ENCODE measurements at places on chromosomes 1 and 21.

- no peak for DNase-seq
Measured at GRCh38 chr1:41620365-41621169, 136.1 kb upstream of the EDN2 start.

DNA sequence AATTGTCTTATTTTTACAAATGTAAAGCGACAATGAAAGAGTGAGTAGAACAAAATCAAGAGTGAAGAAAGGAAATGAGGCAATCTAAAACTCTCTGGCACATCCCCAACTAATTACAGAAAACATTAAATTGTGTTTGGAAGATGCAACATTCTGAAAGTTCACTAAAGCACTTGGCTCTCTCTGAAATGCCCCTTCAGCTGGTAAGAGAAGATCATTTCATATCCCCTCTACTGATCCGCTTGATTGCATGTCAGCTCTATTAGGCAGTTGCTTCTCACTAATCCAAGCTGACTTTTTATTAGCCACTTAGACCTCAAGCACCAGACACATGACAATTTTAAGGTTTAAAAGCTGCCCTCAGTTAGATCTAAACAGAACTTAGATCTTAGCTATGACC lies 262.8 kb upstream of the PRMT6 start:
- DNase-seq = no peak

DNA sequence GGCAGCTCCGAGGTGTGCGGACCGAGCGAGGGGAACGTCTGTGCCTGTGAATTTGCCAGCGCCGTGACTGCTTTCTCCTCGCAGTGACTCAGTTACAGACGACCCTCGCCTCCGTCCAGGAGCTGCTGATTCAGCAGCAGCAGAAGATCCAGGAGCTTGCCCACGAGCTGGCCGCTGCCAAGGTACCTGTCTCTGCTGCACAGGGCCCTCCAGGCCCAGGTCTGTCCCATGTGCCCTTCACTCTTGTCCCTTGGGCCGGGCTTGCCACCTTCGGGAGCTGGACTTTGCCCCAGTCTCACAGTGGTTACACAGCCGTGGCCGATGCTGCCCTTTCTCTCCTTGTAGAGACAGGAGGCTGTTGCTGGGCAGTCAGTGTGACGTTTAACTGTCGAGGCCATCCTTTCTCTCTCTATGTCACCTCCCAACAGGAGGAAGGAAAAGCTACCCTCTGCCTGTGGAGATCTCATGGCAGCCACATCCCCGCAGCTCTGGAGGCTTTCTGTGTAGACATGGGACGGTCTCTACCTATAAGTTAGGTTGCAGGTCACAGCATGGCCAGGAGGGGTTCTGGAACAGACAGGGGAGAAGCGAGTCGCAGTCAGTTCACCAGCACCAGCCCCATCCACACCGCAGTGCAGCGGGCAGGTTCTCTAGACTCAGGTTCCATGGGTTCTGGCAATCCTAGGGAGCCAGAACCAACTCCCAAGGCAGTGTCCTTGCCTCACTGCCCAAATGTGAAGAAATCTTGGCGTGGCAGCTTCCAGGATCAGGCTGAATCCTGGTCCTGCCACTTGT lies 149.7 kb downstream of the PEX14 start:
- DNase-seq = no peak

DNA sequence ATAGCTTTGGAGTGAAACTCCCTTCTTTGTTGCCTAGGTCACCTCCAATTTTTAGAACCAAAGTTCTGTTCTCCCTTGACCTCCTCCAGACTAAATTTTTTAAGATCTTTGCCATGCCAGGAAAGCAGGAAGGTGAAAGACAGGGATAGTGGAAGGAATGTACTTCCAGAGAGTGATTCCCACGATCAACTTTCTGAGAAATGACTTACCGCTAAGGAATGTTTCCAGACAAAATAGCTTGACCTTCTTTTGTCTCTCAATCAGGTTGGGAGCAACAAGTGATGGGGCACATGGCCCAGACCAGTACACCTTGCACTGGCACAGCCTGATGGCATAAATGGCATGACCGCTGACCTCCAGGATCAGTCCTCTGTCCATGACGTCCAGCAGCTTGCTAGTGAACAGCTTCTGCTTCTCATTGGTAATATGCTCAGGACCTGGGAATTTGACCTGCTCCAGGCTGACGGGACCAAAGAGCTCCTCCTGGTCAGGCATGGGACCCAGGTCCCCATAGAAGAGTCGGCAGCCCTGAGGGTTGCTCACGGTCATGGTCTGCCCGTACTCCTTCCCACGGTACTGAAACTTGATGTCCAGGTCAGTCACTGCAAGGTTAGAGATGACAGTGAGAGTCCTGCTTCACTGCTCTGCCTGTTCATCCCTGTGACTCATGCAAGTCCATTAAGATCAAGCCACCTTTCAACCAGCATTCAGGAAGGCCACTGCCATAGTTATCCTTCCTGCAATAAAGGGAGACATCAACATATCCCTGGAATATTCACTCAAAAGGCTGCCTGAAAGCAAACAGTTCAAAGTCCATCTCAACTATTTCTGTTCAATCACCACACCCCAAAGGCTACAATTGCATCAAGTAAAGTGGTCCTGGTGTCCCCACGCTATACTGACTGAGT lies 6.2 kb upstream of the C1orf74 start:
- DNase-seq = no peak

DNA sequence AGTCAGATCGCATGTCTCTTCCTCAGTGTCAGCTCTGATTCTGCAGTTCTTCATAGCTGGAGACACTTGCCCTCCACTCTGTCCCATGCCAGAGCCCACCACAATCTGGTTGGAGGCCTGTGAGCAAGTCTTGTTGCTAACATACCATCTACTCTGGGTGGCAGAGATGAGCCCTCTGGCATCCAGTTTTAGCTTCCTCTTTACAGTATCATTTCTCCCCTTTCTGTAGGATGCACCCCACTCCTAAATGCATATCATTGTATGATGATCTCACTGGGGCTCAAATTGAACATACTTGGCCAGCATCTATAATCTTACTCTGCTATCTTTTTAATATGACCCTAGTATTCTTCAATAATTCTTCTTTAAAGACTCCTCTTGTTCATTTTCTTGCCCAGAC lies 16.9 kb downstream of the PCNX2 start:
- DNase-seq = no peak

- no peak for DNase-seq
Measured at GRCh38 chr1:22652881-22653316, at the start of gene C1QB. Gene C1QB (plus strand): TSS chr1:22653236. CDS start chr1:22659463, 6,227 bp downstream.

GRCh38 chr21:41478319-41479177 lies 29.4 kb downstream of the TMPRSS2 start:
- no peak for DNase-seq

DNA sequence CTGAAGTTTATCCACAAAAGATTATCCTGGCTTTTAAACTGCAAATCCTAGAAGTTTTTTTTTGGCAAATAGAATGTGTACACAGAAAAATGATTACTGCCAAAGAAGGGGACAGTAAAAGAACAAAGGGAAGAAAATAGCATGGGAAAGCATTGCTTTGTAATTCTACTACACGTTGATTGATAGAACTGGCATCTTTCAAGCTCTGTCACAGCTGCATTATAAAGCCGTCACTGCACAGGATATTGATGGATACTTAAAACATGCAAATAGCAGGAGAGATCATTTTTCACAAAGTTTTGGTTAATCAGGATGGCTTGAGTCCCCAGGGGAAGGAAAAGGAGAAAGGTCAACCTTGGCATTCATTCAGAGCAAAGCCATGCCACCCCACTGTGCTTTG lies 183.7 kb upstream of the RRP15 start:
- no peak for DNase-seq

- DNase-seq = no peak
Measured at GRCh38 chr21:32371913-32372314, 20.9 kb downstream of the URB1 start.

GRCh38 chr1:87218618-87219017 lies 110.1 kb upstream of the LMO4 start:
- no peak for DNase-seq

- no peak for DNase-seq
Measured at GRCh38 chr1:93961906-93962305, 52.7 kb upstream of the GCLM start.

GRCh38 chr1:208387908-208388811 lies 144.0 kb upstream of the PLXNA2 start:
- DNase-seq = no peak

DNA sequence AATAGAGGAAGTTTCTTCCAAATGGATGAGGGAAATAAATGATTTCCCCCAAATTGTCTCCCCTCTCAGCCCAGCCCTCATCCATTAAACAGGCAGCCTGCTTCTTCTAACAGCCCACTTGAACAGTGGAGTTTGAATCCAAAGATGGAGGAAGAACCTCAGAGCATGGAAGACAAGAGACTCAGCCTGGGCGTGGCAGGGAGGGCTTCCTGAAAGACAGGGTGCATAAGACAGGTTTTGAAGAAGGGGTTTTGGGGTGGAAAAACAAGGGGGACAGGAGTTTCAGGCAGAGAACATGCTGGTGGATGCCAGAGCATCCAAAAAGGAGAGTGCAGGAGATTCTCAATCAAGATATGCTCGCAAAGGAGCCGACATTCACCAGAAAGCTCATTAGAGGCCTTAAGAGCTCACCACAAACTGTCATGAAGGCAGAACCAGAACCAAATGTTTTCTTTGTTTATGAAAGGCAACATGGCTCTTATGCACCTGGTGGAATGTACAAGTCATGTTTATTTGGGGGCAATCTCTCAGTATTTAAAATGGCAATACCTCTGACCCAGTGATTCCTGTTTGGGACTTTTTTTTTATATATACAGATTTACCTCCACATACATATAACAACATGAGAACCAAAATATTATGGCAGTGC lies 26.5 kb upstream of the TSPEAR start:
- DNase-seq = no peak

- no peak for DNase-seq
Measured at GRCh38 chr1:69991644-69992043, 213.7 kb downstream of the LRRC40 start.

- no peak for DNase-seq
Measured at GRCh38 chr1:154819628-154820590, 50.2 kb downstream of the KCNN3 start.

DNA sequence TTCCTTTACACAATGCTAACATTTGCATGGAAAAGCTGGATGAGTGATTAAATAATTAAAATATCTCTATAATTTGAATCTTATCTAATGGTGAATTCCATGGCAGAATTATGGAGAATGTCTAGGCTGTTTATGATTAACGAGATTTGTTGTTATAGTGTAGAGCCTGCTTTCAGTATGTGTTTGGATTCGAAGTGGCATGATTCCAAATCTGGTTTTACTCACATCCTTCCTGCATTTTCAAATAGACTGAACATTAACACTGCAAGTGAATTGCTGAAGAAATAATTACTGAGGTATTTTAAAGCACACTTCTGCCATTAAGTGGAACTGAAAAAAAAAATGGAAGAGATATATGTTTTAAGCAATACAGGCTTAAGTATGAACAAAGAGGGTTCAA lies 5.1 kb upstream of the NEK7 start:
- DNase-seq = no peak

- DNase-seq = no peak
Measured at GRCh38 chr21:32844653-32845436, 73.3 kb upstream of the PAXBP1 start.

DNA sequence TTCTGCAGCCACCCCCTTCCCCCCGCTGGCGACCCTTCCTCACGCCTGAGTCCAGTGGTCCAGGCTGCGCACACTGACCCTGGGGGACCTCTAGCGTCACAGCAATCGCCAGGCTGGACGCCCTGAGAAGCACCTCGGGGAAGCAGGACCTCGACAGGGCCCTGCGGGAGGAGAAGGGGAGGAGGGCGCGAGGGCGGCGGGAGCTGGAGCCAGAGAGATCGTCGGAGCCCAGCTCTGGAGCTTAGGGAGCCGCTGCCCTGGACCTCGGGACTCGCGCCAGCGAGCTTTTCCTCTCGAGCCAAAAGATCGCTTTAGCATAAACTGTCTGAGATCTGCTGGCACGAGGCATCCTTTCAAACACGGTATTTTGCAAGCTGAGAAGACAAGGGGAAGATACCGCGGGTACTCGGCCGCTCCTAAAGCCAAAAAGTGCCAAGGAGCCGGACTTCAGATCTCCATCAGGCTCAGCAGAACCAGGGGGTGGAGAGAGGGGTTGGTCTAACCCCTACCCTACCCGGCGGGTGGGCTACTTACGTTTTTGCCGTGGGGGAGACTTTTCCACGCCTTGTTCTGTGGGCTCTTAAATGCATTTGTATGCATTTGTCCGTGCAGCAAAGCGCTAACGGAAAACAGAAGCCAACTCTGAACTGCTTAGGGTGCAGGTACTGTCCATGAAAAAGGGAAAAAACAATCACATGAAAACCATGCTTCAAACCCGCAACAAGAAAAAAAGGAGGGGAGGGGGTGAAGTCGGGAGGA lies 586 bp downstream of the COL24A1 start:
- no peak for DNase-seq

DNA sequence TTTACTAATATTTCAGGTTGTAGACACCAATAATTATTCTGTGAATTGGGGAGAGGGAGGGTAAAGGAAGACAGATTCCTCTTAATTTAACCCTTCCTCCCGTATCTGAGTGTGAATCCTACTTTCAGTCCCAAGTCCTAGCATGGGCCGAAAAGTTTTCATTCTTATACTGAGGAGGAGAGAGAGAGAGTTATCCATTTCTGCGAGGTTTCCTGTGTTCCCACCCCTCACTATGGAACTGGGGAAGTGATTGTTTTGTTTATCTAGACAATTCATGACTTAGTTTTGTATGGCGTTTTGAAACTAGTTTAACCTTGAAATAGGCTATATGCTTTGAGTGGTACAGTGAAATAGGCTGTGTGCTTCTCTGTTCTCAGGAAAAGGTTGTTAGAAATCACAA lies 134.0 kb upstream of the DPYD start:
- no peak for DNase-seq
